ENCODE measurements at places on chromosomes 5 and 9.

GRCh38 chr5:28703651-28704260, 1665.4 kb upstream of the CDH9 start:
- DNase-seq: no peak

GRCh38 chr5:7087719-7088297, 308.1 kb upstream of the ADCY2 start:
- DNase-seq: no peak

DNA sequence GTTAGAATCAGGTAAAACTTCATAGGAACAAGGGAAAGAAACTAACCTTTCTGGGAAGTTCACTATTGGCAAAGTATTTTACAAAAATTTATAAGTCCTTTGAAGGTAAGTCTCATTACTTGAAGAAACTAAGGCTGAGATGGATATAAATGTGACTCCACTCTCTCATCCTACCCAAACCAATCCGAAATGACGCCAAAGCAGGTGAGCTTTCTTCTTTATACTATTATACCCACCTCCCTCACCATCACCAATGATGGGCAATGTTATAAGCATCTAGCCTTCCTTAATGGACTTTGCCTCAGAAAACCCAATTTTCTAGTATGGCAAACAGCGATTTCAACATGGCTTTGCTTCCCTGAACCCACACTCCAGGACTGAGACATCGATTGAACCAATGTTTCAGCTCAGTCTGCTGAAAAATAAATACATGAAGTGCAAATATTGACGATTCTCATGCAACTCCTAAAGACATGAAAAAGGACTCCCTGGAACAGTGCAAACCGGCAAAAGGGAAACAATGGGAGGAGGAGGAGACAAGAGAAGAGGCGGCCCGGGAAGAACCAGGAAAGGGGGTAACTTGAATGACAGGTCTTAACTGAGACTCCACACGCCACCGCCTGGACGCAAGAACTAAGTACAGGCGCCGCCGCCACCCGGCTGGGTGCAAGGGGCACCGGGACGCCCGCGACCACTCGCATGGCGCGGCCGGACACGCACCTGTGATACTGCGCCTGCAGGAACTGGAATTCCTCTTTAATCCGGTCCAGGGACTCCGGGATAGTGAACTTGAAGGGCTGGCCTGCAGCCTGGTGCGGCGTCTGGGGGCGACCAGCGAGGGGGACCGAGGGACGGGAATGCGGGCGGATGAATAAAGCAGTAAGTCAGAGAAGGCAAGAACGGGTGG, 2.5 kb downstream of the TLE1 start:
- DNase-seq: peak; percentile 95

- DNase-seq: no peak
These were observed 384.0 kb downstream of the PLK2 start for GRCh38 chr5:58075907-58076306.

- no peak for DNase-seq
These were observed 120.8 kb downstream of the EMB start for GRCh38 chr5:50320131-50320749.

DNA sequence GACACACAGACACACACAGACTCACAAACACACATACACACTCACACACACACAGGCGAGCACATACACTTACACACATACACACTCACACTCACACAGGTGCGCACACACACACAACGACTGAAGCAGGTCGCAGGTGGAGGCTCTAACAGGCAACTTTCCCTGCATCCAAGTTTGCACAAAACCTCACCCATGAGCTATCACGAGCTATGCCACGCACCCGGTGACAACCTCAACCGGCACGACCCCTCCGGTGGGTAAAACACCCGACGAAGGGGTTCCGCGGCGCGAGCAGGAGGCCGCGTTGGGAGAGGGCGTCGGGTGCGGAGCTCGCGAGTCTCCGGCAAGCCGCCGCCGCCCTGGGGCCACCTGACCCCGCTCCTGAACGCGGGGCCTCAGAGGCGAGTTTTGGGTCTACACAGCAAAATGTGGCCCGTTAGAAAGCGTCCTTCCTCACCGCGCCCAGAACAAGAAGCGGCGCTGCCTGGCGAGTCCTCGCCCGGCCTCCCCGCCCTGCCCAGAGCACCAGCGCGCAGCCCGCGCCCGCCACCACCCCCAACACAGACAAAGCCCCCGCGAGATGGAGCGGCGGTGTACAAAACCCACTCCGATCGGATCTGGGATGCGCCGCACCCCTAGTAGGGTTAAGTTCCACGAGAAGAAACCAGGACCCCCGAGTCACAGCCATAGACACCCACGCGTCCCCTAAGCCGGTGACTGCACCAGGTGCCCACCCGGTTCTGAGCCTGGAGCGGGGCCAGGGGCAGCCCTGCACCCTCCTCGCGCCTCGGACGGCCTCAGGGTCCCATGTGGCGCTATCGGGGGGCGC, 665 bp downstream of the SLC6A3 start:
- no peak for DNase-seq

GRCh38 chr9:136493567-136493971, 10.7 kb upstream of the SEC16A start:
- no peak for DNase-seq

- no peak for DNase-seq
These were observed 281.0 kb downstream of the EFNA5 start for GRCh38 chr5:107389775-107390148.

DNA sequence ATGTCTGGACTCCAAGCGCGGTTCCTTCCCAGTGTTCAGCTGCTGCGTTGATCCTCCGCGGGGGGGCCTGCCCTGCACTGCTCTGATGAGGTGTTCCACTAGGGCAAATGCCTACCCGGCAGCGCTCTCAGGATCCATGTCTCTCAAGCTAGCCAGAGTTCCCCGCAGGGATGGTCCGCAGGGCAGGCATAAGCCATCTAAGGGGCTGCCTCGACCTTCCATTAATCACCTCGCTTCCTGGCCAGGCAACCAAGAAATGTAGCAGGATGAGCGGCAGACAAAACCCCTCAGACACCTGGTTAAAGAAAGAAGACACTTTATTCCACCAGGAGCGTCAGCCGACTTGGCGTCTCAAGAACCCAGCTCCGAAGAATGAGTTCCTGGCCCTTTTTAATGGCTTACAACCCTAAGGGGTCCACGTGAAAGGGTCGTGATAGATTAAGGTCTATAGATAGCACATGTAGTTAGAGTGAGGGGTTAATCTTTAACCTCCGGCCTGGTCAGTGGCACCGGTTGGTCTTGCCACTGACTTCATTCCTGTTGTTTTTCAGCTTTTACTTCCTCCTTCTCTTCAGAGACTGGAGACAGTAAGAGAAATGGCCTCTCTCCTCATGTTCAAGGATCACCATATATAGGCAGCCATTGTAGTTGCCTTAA, 47.2 kb upstream of the COX7C start:
- DNase-seq: no peak

DNA sequence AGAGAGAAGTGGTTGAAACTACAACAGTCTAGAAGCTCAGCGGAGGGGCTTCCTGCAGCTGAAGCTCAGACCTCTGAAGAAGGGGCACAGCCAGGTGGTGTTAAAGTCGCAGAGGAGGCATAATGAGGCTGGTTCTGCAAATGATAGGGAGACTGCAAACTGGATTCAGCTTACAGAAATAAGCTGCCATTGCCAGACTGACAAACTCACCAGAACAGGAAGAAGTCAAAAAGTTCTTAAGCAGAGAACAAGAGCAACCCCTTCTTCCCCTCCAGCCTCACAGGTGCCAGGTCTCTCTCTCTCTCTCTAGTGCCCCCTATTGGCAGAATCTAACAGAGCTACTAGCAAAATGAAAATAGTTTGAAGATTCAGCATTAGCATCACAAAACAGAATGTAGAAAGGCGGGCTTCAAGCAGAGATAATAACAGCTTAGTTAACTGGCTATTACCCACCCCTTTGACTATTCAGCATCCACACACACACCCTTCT, 76.7 kb downstream of the GRAMD2B start:
- DNase-seq: no peak

DNA sequence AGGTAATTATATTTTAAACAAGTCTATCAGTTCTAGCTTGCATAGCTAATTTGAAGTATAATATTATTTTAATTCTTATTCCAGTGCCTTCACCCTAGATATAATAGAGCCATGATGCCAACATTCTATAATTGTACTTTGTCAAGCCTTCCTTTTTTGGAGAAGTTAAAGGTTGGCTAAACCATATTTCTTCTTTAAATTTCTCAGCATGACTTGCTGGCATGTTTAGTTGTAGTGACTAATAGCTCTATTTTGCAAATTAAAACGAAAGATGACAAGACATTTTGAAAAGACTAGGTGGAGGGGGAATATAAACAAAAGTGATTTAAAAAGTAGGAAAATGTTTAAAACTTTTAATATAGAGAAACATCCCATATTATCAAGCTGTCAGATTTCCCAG, 400.7 kb downstream of the PSAT1 start:
- DNase-seq: no peak

- DNase-seq: no peak
These were observed 183.2 kb downstream of the NTRK2 start for GRCh38 chr9:84852617-84853301.

GRCh38 chr5:157511651-157512644, 51.9 kb downstream of the NIPAL4 start:
- peak; percentile 92 for DNase-seq

DNA sequence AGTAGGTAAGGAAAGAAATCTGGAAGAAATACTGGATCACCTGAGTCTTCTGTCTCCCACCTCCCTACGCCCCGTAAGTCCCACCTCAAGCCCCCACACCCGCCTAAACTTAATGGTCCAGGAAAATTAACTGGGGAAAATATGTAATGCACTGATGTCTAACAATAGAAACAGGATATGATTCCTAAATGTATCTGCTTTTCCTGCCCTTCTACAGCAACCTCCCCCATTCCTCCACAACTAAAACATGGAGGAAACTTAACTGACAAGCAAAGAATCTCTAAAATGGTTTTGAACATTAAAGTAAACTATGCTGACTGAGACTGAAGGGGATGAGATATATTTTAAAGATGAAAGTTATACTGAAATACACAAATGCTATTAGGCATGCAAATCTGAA, 10.4 kb downstream of the RFX3 start:
- DNase-seq: no peak

DNA sequence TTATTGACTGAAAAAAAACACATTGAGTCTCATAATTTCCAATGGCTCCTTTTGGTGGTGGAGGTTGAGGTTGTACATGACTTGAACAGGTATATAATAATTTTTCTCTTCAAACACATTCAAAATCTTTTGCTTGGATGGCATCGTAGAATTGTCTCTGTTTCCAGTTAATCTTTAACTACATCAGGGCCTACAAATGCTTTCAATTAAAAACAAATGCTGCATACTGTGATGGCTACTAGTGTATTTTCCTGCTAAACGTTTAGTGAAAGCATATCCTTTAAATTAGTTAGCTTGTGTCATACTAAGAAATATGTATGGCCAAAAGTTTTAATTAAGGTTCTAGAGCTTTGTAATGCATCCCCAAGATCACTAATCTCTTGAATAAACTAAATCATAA, 313.8 kb downstream of the SLF1 start:
- DNase-seq: no peak

GRCh38 chr5:194102-194501, 2.8 kb downstream of the LRRC14B start:
- DNase-seq: no peak

GRCh38 chr9:137804908-137805630, 72.5 kb upstream of the CACNA1B start:
- no peak for DNase-seq

GRCh38 chr5:159410480-159410879, 80.2 kb upstream of the IL12B start:
- DNase-seq: no peak

DNA sequence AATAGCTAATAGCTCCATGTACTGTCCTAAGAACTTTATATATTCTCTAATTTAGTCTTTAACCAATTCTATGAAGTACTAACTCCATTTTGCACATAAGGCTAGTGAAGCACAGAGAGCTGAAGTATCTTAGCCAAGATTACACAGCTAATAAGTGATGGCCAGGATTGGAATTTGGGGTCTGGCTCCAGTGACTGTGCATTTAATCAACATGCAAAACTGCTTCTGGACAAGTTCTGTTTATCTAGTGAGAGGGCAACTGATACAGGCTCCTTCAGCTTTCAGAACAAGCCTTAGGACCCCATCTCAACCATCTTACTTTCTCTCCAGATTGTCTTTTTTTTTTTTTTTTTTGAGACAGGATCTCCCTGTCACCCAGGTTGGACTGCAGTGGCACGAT, 21.3 kb downstream of the SLC25A25 start:
- no peak for DNase-seq

DNA sequence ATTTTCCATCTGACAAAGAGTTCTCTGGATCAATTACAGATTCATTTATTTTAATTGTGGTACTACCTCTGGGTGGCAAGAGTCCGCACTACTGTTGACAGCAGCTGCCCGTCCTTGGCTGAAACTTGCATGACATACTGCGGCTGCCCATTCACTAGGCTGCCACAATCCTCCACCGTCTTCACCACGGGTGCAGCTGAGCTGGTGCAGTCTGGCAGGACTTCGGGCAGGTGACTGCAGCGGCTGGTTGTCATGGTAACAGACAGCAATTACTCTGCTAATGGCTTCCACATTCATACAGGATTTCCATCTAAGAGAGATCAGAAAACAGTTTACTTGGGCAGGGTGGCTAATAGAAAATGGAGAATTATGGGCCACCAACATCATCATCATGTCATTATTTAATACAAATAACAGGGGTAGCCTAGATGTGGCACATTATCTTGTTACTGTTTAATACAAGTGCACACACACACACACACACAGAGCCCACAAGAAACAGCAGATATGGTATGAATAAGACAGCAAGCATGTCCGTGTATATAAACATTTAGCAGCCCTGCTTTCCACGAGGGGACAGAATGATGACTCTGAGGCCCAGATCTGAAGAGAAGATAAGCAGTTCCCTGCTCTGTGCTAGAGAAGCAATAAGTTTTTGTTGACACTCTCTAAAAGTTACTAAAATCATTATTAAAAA, 112.3 kb downstream of the MARCHF3 start:
- peak; percentile 42 for DNase-seq

DNA sequence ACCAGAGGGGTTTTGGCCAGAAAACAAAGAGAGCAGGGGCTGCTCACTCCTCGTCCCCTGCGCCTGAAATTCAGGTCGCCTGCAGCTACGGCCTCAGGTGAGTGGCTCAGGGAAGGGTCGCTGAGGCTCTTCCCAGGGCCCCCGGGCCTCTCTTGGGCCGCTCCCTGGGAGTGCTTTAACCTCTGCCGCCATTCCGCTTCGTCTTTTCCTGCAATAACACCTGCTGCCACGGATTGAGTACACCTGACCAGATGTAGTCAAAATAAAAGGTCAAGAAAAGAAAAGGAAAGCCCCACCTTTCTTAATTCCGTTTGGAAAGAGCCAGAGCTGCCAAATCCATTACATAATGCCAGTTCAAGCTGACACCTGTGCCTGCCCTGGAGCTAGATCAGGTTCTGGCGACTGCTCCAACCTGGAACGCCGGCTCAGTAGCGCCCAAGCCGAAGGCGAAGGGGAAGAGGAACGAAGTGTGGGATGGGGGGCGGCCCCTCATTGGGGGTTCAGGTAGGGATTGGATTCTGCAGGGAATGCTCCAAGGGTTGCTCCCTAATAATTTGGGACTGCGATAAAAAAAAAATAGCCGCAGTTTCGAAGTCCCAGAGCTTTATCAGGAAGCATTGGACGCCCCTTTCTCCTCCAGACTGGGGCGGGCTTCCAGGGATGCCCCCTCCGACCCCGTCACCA, 193.9 kb downstream of the MEF2C start:
- DNase-seq: no peak

Data from posterior cingulate gyrus (tissue), 11 donors.